H4 (cell line): ENCODE measurements at places on chromosomes 4 and X.

DNA sequence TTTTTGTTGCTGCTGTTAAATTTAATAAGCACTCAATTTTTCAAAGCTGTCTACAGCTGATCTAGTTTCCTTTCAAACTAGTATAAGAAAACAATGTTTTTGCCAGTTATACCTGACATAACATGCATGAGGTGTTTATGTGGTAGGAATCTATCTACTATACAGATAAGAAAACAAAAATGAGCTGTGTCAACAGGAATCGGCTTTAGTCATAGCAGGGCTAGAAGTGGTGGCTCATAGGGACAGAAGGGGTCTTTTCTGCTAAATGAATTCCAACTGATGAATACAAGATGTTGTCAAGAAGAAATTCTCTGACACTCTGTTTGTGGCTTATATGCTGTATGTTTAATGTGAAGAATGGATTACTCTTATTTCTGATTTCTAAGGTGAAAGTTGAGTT, 55.7 kb upstream of the CLNK start:
- no peak for DNase-seq

- DNase-seq = no peak
Observed at GRCh38 chr4:73984736-73985527, 3.1 kb downstream of the PPBP start.

DNA sequence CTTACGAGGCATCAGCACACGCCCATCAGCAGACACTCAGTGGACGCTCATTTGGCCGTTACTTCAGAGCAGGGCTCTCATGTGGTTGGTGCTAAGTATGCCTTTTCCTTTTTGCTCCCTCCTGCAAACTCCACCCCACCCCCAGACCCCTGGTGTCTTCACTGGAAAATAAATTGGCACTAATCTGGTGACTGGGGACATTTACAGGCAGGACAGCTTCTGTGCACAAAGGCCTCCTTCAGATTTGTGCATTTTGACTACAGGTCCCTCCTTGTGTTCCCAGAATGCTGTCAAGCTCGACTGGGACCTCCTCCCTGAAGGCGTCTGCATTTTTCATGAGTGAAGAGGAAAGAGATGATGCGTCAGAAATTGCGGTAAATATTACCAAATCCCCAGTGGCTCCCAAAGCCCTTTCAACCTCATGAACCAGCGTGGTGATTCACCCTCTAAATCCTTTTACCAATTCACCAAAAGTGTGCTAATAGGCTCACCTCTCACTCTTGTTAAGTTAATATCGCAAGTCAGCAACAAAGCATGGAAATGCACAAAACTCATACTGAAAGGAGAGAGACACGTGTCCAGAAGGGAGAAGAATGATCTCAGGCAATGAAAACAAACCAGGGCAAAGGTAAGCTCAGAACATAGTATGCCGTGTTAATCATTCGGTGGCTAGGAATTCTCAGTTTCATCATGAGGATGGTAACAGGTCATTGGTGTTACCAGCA, 119.0 kb downstream of the NKX6-1 start:
- peak; percentile 58 for DNase-seq

DNA sequence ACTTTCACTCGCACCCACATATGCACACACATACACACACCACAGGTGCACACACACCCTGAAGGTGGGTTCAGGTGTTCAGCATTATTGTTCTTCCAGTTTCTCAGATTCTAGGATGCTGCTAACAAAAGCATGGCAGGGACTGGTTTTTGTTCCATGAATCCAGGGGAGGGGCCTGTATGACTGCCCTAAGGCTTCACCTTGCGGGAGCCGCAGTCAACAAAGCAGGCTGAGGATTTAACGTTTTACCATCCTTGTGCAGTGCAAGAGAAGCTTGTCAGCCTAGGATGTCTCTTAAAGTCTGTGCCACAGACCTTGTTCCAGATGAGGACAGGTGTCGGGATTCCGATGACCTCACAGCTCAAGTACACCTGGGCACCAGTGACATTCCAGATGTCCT, 61.8 kb downstream of the POLR2B start:
- no peak for DNase-seq

DNA sequence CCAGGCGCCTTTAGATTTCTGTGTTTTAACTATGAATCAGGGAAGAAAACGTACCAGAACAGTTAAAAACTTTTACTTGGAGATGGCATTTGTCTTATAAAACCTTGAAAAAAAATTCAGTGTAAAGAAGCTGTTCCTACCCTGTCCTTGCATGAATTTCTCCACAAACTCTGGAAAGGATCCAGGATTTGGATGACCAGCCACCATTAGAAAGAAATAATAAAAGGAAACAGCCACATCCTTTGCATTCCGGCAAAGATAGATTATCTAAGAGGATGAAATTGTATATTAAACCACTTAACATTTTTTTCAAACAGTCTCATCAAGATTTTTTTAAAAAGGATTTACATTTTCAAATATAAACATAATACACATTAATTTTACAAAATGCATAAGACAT, 10.6 kb downstream of the SULT1E1 start:
- no peak for DNase-seq

- no peak for DNase-seq
Observed at GRCh38 chr4:87489678-87490077, 39.5 kb downstream of the SPARCL1 start.

- DNase-seq = no peak
Observed at GRCh38 chr4:92809381-92809780, 505.6 kb downstream of the GRID2 start.

- DNase-seq = no peak
Observed at GRCh38 chrX:105550043-105550663, 272.2 kb upstream of the NRK start.

DNA sequence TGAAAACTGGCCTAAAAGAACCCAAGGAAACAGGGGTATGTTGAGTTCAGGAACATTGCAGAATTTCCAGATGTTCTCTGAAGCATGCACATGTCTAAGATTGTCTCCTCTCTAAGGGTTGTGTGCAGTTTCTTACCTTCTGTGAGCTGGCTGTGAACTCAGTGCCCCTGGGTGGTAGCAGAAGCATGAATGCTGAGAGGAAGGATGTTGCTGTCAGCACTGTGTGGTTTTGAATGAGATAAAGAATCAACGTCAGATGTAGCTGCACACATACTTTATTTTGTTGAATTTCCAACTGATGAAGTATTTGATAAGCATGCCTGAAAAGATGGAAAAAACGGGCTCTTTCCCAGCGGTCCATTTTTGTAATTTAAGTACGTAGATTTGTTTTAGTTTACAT, 23.8 kb upstream of the CD38 start:
- DNase-seq = peak; percentile 80

- no peak for DNase-seq
Observed at GRCh38 chr4:123784626-123785025, 388.0 kb downstream of the SPRY1 start.

DNA sequence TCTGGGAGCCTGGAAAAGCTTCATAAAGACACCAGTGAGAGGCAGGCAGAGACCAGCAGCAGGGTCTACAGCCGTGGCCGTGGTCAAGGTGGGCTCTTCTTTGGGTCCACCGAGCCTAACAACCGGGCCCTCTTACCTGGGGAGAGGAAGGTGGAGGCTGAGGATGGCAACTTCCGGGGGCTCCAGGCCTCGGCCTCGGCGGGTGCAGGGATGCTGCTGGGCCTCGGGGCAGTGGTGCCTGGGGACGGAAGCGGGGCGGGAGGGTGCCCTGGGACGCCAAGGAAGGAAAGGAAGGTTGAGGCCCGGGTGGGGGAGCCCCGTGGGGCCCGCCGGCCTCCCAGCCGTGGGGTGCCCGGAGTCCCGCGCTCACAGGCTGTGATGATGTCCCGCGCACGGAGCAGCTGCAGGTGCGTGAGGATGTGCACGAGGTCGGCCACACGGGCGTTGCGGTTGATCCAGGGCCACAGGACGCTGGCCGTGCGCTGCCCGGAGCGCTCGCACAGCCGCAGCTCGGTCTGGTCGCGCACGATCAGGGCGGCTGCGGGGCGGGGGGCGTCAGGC, 561 bp downstream of the IRAK1 start:
- no peak for DNase-seq

DNA sequence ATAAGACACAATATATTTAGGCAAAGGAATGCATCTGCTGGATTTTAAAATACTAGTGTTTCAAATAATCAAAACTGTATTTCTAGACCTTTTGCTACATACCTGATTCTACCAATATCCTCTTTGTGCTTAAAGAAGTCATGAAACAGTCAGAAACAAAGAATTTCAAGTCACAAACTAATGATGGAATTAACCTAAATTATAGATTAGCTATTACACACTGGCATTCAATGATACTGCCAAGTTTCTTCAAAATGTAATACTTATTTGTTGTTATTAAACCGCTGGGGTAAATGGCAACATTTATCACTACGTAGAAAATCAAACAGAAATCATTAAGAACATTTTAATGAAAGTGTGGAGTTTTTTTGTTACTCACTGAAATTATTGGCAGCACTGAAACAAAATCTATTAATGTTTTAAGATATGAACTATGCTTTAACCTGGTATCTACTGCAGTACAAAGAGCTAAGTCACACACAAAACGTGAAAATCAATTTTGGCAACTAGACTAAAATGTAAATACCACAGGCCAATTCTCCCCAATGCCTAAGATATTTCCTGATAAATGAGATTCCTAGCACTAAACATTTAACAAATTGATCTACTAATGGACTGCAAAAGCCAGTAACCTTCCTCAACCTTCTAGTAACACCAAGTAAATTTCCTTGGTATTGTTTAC, 19.4 kb downstream of the PDGFC start:
- DNase-seq = no peak

DNA sequence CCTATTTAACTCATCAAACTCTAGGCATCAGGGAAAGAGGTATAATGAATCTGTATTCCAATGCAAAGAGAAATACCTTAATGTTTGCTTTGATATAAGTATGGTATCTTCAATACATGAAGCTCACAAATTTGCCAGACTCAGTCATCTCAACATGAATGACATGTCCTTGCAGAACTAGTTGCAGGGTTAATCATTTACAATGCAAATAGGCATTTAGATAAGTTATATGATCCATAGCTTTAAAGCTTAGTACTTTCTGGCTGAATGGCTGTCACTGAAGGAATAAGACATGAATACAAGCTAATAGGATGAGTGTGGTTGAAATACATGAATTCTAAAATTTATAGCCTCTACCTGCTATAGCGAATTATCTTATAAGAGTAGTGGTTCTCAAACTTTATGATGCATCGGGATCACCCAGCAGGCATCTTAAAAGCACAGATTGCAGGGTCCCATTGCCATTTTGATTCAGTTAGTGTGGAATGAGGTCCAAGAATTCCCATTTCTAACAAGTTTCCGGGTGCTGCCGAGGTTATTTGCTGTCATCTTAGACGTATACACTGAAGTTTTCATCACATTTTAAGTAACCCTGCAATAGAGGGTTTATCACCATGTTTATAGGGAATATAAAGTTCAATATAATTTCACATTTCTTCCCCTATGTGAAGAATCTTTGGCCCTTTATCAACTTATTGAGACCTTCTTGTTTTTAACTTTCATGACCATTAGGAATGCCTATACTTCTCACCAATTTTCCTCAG, 439.2 kb downstream of the ARHGAP24 start:
- DNase-seq = no peak

DNA sequence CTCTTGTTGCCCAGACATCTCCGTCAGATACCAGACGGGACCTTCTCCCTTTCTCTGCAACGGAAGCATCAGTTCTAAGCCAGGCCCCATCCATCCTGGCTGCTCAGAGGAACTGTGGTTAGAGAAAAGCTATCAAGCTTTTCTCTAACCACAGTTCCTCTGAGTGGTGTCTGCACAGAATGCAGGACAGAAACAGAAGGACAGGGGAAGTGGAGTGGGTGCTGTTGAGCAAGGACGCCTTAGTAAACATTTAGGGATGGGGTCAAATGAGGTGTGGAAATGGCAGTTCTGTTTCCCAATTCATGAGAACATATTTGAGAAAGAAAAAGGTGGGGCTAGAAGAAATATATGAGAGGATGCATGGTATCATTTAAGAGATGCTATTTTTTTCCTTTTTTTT, 283.8 kb downstream of the CRLF2 start:
- no peak for DNase-seq

GRCh38 chrX:88604433-88605221, 142.4 kb upstream of the CPXCR1 start:
- DNase-seq = no peak

DNA sequence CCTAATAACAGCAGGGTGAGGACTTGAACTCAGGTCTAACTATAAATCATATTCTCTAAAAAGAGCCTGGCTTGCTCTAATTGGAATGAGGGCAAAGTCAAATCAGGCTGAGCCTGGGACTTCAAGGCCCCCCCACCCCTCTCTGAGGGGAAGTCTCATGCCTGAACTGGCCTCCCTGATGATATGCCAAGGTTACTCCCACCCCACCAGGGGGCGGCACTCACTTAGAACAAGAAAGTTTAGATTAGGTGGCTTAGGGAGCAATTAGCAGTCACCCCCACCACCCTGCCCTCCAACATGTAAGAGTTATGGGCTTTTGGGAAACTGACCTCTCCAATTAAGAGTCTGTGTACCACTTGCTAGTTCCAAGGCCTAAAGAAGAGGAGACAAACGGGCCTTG, 2.7 kb downstream of the FOXO4 start:
- peak; percentile 25 for DNase-seq

DNA sequence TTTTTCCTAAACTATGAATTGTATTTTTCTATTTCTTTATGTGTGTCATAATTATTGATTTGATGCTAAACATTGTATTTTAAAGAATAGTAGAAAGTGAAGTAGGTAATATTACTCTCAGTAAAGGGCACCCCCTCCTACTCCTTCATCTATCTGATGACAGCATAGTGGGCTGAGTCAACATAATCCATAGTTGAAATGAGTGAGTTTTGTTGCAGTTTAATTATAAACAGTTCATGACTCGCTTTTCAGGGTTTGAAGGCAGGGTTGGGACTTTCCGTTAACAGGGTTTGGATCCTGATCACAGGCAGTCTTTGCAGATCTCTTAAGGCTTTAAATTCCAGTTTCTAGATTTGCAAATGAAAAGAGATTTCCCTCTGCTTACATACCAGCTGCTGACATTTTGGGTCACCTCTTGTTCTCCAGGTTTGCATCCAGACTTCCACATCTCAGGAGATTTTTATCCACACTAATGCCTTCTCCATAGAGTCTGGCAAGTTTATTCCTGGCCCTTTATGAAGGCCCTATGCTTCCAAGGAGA, 54.0 kb upstream of the TACR3 start:
- DNase-seq = no peak

DNA sequence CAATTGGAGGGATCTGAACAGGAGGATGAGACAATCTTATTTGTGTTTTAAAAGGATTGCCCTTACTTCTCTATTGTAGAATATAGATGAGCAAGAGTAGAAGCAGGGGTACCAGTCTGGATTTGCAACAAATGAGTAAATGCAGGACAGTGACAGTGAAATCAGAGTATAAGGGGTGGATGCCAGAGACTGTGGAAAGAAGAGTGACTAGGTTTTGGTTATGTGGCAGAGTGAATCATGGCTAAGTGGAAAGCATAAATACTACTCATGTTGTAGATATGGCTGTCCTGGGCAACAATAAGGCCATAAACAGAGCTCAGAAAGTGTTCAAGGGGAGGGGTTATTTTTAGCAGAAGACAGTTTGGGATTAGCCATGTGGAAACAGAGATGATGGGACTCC, 6.0 kb upstream of the VSIG4 start:
- DNase-seq = no peak

GRCh38 chr4:82138374-82138773, 235.4 kb downstream of the HNRNPD start:
- no peak for DNase-seq
